Suppressor macrophage treated with lipopolysaccharide for 1 hour (primary cell): ENCODE measurements at places on chromosomes 4 and X.

DNA sequence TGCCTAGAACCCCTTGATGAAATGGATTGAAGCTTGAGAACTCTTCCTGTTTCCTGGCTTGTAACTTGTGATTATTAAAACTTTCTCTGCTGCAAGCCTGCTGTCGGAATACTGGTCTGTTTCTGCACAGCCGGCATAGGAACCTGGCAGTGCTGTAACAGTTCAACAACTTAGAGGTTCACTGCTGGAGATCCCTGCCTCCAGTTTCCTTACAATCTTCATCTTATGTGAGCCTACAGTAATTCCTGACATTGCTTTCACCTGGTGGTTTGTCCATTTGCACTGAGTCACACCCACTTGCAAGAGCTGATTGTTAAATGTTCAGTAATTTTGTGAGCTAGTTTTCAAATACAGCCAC is 1.3 kb upstream of the SEPSECS start:
- DNase-seq = peak; percentile 10

DNA sequence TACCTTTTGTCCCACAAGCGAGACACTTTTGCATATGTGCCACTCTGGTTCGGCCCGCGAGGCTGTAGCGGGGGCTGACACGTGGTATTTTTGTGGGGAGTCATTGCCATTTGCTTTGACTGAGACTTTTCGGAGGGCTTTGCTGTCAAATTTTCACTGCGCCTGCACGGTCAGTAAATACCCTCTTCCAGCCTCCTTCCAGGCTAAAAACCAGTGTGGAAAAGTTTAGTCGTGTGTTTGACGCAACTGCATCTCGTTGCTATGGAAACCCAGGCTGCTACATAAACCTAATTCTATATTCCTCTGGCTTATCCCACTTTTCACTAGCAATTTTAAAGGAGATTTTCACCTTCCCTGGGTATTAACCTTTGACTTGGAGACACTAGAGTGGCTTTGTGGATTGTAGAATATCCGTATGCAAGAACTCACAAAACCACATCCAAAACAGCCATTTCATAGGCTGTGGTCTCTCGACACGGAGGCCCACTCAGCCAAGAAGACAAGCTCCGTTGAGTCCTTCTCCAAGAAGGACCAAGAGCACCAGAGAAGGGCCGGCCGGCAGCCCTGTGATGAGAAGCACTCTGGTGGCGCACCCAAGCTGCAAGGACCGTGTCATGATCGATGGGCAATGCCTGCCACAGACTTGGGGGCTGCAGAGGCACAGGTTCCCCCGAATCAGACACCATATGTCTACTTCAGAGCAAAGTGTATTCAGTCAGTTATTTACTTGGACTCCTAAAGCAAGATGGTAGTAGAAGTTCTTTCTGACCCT is 38.4 kb upstream of the ENPP6 start:
- DNase-seq = no peak

DNA sequence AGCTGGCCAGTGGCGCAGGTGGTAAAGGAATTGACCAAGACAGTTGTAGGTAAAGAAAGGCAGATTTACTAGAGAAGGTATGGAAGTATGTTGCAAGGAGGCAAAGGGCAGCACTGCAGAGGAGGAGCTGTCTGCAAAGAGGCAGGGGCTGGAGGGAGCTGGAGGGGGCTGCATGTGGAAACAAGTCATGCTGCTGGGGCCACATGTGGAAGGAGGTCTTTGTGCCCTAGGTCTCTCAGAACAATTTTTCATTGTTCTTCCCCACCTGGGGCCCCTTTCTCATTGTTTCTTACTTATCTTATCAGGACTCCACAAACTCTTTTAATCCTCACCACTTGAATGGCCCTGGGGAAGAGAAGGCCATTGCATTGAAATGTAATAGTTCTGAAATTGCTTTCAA is 144.8 kb upstream of the PLAC1 start:
- DNase-seq = no peak

DNA sequence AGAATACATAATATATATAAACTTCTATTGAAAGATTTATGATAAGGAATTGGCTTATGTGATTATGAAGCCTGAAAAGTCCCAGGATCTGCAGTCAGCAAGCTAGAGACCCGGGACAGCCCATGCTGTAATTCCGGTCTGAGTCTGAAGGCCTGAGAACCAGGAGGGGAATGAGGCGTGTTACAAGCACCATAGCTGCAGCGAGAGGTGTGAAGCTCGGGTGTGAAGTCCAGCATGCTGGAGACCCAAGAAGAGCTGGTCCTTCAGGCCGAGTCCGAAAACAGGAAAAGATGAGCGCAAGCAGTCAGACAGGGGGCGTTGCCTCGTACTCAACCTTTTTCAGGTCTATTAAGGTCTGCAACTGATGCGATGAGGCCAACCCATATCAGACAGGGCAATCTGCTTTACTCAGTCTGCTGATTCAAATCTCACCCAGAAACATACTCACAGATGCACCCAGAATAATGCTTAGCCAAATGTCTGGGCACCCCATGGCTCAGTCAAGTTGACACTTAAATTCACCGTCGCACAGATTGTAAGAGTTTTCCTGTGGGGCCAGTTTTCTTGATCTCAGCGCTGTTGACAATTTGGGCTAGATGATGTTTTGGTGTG is 40.4 kb downstream of the SMIM20 start:
- DNase-seq = no peak

DNA sequence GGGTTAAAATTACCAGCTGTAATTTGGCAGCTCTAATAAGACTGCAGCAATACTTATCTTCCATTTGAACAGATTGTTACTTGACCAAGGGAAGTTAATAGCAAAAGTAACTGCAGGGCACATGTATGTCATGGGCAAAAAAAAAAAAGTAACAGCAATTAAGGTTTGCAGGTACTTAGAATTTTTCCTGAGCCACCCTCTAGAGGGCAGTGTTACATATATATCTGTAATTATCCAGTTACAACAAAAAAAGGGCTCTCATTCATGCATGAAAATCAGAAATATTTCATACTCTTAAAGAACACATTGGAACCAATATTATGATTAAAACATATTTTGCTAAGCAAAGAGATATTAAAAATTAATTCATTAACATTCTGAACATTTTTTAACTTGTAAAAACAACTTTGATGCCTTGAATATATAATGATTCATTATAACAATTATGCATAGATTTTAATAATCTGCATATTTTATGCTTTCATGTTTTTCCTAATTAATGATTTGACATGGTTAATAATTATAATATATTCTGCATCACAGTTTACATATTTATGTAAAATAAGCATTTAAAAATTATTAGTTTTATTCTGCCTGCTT is 25.1 kb downstream of the XIAP start:
- peak; percentile 66 for DNase-seq
